Chondrocyte (in vitro differentiated cells): ENCODE measurements at places on chromosomes 13 and 19. TPM values are rescaled to one million over a fixed set of nuclear protein-coding genes. Genes with fewer than 3 reads are reported as not detected.

DNA sequence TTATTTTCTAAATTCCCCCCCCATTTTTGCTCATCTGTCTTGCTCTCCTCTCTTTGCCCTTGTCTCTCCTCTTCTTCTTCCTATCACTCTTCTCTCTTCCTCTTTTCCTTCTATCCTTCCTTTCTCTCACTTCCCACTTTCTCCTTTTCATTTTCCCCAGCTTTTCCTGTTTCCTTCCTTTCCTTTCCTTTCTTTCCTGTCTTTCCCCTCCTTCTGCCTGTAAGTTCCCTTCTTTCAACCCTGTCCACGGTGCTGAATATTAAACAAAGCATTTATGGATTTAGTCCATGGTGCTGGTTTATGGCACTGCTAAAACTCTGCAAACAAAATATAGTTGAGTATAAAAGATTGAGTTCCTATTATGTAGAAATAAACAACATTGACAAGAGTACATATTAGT is 27.6 kb downstream of the SCEL start:
- DNase-seq = no peak

DNA sequence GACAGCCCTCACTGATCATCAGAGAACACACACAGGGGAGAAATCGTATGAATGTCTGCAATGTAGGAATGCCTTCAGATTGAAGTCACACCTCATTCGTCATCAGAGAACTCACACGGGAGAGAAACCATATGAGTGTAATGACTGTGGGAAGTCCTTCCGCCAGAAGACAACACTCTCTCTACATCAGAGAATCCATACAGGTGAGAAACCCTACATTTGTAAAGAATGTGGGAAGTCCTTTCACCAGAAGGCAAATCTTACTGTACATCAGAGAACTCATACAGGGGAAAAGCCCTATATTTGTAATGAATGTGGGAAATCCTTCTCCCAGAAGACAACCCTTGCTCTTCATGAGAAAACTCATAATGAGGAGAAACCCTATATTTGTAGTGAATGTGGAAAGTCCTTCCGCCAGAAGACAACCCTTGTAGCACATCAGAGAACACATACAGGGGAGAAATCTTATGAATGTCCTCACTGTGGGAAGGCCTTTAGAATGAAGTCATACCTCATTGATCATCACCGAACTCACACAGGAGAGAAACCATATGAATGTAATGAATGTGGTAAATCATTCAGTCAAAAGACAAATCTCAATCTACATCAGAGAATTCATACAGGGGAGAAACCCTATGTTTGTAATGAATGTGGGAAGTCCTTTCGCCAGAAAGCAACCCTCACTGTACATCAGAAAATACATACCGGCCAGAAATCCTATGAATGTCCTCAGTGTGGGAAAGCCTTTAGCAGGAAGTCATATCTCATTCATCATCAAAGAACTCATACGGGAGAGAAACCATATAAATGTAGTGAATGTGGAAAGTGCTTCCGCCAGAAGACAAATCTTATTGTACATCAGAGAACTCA is 32.5 kb downstream of the ZNF567 start:
- no peak for DNase-seq

DNA sequence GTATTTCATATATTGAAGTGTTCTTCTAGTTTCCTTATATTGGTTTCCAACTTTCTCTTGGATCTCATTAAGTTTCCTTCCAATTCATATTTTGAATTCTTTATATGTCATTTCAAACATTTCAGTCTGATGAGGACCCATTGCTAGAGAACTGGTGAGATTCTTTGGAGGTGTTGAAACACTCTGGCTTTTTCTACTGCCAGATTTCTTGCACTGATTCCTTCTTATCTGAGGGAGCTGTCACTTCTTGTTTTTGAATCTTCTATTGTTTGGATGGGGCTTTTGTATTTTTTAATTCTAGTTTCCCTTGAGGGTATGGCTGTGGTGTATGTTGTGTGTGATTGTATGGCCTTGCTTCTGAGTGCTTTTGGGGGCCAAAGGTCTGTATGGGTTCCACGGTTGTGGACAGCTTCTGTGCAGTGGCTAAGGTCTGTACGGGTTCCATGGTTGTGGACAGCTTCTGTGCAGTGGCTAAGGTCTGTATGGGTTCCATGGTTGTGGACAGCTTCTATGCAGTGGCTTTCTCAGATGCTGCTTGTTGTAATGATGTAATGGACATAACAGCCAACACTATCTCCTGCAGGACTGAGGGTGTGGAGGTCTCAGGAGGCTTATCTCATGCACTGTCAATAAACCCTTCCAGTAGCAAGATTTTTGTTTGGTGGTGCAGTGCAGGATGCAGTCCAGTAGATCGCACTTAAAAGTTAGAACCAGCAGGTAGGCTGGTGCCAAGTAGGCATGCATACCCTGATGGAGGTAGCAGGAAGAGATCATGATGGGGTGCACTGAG is 36.8 kb downstream of the ACSBG2 start:
- no peak for DNase-seq

GRCh38 chr13:84896128-84896527 is 903.1 kb downstream of the SLITRK6 start:
- no peak for DNase-seq

The CYP2B6 gene
- total RNA-seq = not detected in 3 replicates

The PTPRH gene
- total RNA-seq = 0.42 to 0.54 TPM in 2 of 3 replicates, not detected in the other

The ZNF709 gene
- total RNA-seq = 2.0 to 5.2 TPM (median 3.0 TPM) in 3 replicates
